NCI-H187 (cell line): ENCODE measurements at places on chromosomes 6 and 20.

DNA sequence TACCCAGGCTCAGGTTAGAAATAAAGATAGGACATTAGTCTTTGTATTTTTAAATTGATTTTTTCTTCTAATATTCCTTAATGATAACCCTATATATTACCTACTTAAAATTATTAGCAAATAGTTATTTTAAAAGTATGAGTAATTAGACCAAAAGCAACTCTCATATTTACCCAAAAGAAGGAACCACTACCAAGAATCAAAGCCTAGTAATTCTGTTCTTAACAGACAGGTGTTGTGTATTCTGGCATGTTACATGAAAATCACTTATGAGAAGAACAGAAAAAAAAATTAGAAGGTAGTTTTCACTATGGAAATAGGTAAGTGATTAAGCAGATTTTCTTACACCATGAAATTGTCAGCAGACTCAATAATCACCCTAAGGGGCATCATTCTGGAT is 105.1 kb downstream of the ATG5 start:
- DNase-seq = no peak

DNA sequence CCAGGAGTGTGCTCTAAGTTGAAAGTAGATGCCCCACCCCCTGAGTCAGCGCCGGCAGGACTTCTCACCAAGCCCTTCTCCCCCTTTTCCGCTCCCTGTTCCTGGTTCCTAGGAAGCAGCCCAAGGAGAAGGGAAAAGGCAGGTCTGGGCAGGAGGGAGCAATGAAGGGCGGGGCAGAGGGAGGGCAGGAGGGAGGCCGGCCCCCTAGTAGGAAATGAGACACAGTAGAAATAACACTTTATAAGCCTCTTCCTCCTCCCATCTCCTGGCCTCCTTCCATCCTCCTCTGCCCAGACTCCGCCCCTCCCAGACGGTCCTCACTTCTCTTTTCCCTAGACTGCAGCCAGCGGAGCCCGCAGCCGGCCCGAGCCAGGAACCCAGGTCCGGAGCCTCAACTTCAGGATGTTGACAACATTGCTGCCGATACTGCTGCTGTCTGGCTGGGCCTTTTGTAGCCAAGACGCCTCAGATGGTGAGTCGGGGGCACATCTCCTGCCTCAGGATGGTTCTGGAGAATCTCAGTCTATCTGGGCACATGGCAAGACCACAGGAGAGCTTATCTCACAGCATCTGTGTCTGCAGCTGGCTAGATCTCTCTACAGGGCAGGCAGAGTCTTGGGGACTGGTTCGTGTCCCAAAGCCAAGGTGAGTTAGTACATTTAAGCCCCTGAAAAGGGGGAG is at the start of gene PROCR:
Gene PROCR, plus strand, starts transcription at position 320 of the 681 bp plus-strand sequence. Its CDS starts 83 bp downstream, at position 403.
- DNase-seq = peak; percentile 8

DNA sequence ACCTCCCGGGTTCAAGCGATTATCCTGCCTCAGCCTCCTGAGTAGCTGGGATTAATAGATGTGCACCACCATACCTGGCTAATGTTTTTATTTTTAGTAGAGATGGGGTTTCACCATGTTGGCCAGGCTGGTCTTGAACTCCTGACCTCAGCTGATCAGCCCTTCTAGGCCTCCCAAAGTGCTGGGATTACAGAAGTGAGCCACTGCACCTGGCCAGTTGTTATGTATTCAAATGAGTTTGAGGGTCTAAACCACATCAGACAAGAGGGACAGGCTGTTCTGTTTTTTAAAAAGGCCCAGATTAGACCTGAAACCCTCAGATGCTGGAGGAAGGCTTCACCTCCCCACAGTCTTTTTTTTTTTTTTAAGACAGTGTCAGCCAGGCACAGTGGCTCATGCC is 4.1 kb upstream of the SPAG4 start:
- no peak for DNase-seq

DNA sequence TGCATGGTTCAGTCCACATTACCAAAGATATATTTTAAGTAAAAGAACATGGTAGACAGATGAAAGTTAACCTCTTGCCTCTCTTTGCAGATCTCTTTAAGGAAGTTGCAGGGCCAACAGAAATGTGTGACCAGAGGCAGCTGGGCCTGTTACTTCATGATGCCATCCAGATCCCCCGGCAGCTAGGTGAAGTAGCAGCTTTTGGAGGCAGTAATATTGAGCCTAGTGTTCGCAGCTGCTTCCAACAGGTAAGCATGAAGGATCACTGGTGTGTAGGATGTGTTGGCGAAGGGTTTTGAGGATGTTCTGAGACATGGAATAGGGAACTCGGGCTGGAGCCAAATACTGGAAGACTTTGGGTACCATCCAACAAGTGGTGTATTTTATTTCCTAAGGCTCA is 508.6 kb downstream of the UTRN start:
- no peak for DNase-seq

GRCh38 chr6:52328303-52328662 is 33.7 kb upstream of the PAQR8 start:
- no peak for DNase-seq

DNA sequence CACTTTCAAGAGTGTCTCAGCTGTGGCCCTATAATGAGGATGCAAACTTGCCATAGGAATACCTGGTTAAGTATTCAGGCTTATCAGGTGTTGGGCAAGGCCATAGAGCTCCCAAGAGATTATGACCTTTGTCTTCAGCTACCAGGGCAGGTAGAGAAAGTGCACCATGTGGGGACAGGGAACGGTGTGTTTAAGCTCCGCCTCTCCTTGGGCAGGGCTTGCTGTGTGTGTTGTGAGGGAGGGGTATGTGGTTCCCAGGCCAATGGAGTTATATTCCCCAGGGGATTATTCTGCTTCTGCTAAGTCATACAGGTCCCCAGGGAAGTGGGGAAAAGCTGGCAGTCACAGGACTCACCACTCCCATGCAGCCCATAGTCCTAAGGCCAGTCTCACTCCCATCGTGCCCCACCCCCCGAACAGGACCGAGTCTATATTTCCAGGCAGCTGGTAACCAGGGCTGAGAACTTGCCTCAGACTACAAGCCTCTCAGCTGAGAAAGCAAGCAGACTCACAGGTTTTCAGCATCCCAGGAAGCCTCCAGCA is 660.2 kb downstream of the HTR1B start:
- no peak for DNase-seq

GRCh38 chr6:743320-744096 is 50.6 kb upstream of the EXOC2 start:
- DNase-seq = no peak

GRCh38 chr6:24583463-24584381 is 62.3 kb downstream of the KIAA0319 start:
- DNase-seq = peak; percentile 89

DNA sequence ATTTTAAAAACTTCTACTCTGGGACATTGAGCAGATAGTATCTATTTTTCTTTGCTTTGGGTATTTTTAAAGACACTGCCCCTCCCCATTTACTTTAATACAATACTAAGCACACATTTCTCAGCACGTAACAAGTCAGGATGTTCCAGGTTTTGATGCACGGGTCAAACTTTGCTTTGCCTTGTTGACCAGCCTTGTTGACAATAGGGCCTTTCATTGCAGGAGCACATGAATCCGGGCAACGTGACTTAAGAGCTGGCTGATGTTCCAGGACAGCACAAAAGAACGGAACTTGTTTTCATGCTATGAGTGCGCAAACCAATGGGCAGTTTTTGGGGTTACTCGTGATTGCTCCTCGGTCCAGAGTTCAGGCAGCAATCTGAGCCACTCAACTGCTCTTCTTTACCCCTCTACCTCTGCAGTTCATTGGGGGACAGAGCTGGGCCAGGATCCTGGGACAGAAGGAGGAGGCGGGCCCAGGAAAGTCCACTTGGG is 78.6 kb upstream of the SLC22A16 start:
- no peak for DNase-seq

DNA sequence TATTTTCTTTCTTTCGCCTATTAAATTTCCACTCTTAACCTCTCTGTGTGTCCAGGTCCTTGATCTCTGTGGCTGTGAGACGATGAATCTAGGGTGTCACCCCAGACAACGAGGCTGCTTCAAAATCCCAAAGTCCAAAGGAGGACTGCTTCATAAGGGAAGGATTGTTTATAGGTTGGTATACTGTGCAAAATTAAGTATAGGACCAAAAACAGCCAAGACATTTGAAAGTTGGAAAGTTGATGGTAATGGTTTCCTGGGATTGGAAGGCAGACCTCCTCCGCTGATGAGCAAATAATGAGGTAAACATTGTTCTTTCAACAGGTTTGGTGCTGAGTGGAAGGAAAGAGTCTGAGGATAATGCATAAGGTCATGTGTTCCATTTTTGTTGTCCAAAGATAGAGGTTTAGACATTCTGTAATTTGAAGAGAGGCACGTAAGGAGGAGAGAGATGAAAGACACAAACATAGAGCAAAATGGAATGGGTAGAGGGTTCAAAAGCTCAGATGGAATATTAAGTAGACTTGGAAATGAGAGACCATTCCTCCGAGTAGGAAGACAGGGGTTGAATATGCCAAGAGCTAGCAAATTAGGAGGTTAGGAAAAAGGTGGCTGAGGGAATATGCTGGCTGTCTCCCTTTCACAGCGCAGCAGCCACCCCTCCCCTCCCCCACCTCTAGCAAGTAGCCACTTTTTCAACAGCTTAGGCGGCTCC is 24.8 kb downstream of the ZNF311 start:
- no peak for DNase-seq

DNA sequence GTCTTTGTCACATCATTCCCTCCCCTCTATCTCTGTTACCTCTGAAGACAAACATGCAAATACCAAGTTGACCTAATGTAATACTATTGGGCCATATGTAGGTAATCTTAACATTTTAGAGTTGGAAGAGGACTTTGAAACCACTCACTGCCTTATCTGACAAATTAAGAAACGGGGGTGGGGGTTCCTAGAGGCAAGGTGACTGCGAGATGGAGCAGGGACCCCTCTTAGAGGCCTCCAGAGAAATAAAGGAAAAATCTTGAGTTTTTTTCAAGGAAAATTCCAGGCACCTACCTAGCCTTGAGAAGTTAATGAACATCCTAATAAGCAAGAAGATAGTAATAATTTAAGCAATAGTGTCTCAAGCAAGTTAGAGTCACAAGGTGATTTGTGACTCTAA is 270.8 kb downstream of the CD83 start:
- no peak for DNase-seq

GRCh38 chr6:113496166-113496565 is 361.0 kb upstream of the MARCKS start:
- DNase-seq = no peak

GRCh38 chr6:23511817-23512216 is 614.2 kb upstream of the NRSN1 start:
- DNase-seq = no peak

- DNase-seq = no peak
Measured at GRCh38 chr20:32391003-32391402, 32.9 kb downstream of the ASXL1 start.

GRCh38 chr6:159440911-159441703 is 251.9 kb downstream of the SOD2 start:
- no peak for DNase-seq

- DNase-seq = no peak
Measured at GRCh38 chr6:137799950-137800568, 67.0 kb upstream of the TNFAIP3 start.

GRCh38 chr20:4613184-4613583 is 108.5 kb upstream of the PRND start:
- DNase-seq = no peak

- DNase-seq = no peak
Measured at GRCh38 chr6:138500867-138501446, 1.7 kb upstream of the NHSL1 start.

- DNase-seq = no peak
Measured at GRCh38 chr20:44080064-44080463, 106.9 kb downstream of the JPH2 start.

- no peak for DNase-seq
Measured at GRCh38 chr6:165047952-165048351, 261.5 kb downstream of the C6orf118 start.

DNA sequence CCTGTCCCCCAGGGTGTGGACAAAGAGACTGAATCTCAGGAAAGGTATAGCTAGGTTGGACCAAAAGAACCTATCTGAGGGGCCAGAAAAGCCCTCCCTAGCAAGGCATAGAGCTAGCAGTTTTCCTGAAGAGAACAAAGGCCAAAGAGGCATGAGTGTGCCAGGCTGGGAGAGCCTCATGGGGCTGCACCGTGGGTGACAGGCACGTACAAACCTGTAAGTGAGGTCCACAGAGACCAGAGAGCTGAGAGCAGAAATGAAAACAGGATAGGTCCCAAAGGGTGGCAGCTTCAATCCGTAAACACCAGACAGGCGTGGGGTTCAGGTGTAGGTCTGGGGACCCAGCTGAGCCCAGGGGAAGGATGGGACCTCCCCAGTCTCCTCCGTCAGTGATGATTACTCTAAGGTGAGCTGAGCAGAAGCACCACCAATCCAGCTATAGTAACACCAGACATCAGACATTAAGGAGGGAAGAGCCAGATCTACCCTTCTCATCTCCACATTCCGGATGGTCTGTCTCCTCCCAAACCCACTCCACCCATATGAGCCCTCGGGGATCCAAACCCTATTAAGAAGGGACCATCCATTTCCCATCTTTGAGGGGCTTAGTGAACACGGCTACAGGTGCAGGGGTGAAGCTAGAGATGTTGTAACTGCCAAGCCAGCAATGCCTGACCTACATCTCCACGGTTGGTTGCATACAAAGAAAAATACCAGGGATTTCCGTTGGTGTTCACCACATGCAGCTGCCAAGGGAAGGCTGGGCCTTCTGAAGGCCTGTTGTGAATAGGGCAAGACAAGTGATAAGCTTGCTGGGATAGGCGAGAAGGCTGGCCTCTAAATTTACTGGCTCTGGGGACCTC is 38.3 kb downstream of the BCL2L1 start:
- no peak for DNase-seq

DNA sequence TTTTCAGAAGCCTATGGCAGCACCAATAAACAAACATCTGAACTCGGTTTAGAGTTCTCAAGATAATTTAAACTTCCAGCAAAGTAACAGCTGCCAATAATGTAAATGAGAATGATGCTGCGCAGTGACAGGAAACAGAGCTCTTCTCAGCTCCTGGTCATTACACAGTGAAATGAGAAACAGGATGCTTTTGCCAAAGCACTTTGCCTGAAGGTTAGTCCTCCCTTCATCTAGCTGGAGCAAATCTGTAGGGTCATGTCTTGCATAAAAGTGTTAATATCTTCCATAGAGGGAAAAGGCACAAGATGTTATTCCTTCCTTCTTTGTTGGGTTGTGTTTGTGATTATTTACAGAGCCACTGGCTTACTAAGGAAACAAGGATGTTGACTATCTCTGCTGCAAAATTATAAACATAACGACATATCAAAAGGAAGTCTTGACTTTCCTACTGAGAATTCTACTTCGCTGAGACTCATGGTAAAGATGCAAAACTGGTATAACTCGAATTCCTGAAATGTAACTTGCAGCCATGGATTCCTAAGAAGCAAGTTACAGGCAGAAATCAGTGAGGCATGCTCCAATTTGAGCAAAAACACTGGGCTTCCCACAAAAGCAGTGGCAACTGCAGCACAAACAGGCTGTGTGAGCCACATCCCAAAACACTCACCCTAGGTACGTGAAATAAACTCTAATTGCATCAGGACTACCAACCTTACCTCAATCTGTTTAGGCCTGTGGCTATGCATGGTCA is 102.5 kb upstream of the BEND6 start:
- no peak for DNase-seq

- peak; percentile 25 for DNase-seq
Measured at GRCh38 chr6:92110403-92110802, 1309.0 kb downstream of the EPHA7 start.

DNA sequence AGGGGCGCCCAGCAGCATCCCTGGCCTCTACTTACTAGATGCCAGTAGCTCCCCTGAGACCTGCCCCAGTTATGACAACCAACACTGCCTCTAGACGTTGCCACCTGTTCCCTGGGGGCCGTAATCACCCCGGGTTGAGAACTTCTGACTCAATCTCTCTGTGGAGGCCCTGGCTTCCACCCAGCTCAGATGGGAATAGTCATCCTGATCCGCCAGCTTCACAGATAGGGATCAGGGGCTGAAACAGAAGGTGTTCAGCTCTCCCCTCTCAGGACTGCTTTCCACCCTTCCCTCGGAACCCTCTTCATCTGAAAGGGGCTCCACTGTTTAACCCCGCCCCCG is 3.3 kb downstream of the CAPN11 start:
- no peak for DNase-seq
